ENCODE measurements at places on chromosomes 3 and 15.

- no peak for DNase-seq
These were observed 56.8 kb downstream of the PHLDB2 start for GRCh38 chr3:111915905-111916304.

DNA sequence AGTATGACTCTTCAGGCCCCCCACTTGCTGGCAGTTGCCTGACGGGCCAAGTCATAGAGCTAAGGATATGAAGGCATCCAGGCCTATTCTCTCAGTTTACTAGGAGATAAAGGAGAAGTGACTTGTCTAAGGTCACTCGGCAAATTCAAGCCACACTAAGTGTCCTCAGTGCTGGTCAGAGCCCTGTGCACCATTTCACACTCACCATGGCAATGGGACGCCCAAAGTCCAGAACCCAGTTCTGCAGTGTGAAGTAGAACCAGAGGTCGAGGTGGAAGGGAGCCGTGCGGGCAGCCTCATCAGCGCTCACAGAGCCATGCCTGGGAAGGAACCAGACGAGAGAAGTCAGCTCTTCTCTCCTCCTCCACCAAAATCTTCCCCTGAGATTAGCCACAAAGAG lies 11.2 kb downstream of the CLN6 start:
- DNase-seq: no peak

- DNase-seq: no peak
These were observed 121.6 kb downstream of the TMEM108 start for GRCh38 chr3:133159498-133160475.

- no peak for DNase-seq
These were observed 1.1 kb upstream of the PLXND1 start for GRCh38 chr3:129607391-129608068.

DNA sequence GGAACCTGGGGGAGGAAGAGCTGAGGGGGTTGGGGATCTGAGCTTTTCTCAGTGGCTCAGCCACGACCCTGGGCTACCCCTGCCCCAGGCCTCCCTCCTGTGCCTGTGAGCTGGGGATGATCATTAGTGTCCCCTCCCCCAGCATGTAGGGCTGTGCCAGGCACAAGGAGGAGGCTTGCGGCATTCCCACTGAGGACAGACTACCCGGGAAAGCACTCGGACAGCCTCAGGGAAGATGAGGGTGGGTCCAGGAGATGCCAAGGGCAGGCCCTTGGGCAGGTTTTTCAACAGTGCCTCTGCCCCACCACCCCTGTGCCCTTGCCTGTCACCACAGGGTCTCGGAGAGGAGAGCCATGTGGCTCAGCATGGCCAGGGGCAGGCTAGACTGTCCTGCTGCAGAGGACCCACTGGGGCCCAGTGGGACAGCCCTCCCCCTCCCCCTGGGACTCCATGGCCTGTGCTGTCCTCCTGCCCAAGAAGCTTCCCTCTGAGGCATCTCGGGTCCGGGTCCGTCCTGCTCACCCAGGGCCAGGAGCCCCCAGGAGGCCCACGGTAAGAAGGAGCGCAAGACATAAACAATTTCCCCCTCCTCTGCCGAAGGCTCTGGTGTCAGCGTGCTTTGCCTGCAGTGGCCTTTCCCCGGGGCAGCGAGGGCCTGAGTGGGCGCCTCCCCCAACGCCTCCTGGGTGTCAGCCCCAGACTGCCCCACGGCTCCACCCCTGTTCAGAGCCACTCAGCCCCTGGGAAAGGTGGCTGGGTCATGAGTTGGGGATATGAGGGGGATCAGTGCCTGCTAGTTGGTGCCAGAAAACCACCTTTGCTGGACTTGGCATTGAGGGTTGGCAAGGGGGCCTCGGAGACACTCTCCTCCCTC lies 192.5 kb downstream of the GOLGA6L6 start:
- DNase-seq: no peak

DNA sequence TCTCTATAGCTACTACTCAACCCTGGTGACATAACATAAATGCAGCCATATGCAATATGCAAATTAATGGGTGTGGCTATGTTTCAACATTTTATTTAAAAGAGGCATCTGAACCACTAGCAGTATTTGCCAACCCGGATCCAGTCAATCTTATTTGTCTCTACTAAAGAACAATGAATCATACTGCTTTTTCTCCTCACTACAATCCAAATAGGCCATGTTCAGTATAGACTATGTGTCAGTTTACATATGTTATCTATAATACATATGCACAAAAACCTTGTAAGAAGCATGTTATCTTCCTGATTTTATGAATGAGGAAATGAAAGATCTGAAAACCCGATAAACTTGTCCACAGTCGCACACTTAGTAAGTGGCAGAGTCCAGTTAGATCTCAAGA lies 125.7 kb downstream of the STAG1 start:
- DNase-seq: no peak

DNA sequence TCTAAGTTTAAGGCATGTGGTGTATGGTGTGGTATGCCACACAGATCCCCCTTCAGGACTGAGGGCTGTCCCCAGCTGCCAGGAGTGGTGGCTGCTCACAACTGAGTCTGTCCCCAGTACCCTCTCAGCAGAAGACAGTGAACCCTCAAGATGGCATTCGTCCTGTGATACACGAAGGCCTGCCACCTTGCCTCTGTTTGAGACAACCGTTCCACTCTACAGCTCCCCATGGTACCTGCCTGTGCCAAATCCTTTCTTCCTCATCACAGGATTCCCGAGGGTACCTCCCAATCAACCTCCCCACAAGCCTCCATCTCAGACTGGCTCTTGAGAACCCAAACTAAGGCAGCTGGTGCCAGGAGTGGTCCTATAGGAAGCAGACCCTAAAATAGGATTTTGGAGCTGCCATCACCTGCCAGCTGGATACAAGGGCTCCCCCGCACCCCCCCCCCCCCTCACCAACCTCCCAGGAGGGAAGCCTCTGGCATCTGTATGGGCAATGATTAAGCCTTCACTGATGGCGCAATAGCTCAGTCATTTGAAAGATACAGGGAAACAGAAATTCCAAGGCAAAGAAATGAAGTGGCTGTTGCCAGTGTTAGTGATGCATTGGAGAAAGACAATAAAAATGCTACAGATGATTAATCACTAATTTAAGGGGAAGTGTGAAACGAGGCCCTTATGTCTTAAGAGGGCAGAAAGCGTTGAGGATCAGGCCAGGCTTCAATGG lies 230.0 kb upstream of the LYSMD4 start:
- DNase-seq: no peak

DNA sequence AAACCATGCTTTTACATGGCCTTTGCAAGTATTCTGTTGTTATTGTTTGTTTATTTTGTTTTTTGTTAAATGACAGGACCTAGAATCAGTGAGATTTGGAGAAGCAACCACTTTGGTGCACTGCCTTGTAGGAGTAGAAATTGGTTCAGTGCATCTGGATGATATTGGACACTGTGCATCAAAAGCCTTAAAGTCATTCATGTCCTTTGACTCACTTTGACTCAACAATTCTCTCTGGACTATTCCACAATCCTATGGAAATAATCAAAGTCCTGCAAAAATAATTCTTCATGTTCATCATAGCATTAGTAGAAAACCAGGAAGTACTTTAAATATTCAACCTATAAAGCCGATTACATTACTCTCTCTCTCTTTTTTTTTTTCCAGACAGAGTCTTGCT lies 224.8 kb downstream of the ABHD5 start:
- DNase-seq: no peak

- DNase-seq: no peak
These were observed 1.0 kb upstream of the MELTF start for GRCh38 chr3:197030379-197031314.

DNA sequence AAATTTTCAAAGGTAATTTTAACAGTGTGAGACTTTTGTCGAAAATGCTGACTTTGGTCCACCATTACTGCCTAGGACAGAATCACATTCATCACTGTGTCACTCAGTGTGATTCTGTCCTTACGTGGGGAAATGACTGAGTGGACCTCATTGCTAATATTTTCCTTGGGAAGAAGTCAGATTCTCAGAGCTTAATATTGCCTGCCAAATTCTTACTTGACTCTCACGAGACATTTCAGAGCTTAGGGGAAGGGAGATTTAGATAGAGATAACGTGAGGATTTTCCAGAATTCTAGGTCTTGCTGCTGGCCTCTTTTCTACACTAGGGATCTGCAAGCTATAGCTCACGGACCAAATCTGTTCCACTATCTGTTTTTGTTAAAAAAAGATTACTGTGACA lies 270.4 kb downstream of the SUCLG2 start:
- no peak for DNase-seq

DNA sequence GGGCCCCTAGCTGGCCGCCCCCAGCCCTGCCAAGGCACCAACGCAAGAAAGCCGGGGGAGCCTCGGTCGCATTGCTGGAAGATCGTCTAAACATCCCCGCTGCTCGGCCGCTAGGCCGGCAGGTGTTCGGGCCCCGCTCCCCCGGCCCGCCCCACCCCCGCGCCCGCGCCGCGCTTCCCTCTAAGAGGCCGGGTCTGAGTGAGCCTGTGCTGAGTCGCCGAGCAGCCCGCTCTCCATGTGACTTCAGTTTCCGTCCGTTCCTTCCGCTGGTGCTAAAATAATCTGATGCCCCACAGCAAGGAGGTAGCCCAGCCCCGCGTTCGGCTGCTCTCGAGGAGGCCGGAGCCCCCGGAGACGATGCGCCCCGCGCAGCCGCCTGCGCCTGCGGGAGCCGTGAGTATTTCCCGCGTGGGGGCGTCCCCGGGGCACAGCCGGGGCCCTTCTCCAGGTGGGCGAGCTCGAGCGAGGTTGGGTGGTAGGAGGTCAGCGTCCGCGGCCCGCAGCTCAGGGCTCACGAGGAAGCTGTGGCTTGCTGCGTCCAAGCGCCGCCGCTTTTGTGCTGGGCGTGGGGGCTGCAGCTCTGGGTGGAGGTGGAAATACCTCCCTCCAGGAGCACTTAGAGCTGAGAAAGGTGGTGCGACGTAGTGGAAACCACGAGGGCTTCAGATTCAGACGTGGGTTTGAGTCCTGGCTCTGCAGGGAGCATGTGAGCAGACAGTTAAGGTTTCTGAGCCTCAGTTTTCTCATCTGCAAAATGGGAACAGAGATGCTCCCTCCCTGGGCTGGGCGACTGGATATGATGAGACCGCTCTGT lies at the start of gene NRROS:
Gene NRROS (plus strand): TSS at position 212 of the 814 bp plus-strand sequence. CDS start 14,846 bp downstream, outside the sequence.
- no peak for DNase-seq

GRCh38 chr3:38549957-38550840 lies 54.1 kb downstream of the EXOG start:
- no peak for DNase-seq

DNA sequence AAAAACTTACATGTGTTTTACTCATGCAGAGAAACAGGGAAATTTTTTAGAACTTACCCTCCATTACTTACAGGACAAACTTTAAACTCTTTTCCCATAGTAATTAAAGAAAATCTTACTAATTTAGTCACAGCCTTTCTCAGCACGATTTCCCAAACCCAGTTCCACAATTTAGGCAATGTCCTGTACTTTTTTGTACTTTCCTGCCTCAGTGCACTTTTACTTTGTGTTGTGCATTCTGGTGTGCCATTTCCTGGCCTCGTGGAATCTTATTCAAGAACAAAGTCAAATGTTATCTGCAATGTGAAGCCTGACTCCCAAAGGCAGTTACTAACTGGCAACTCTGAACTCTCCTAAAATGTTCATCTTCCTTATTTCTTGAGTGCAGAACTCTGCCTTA lies 1.9 kb downstream of the SLC33A1 start:
- no peak for DNase-seq

GRCh38 chr3:152254041-152254440 lies 14.7 kb upstream of the MBNL1 start:
- DNase-seq: peak; percentile 60

DNA sequence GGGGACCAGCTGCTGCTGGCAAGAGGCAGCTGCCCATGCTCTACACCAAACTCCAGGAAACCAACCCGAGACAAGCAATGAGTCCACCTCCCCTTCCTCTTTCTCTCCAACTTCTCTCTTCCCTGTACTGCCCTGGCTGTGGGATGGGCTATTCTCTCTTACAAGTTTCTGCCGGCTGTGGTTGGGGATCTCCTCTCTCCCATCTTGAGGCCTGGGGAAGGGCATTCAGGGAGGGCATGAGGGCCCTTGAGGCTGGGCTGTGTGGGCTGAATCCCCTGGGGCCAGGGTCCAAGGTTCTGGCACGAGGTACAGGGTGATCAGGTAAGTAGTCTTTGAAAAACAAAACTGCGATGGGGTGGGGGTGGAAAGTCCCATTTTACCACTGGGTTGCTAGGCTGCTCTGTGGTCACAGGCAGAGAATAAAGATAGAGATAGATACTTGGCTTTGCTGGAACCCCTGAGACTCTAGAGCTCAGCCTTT lies 32.3 kb upstream of the CTSH start:
- DNase-seq: no peak
